RCC 7860 (cell line): ENCODE measurements at places on chromosomes 13 and 19.
A peak's percentile ranks its signal among the peaks of the same experiment; 100 is the strongest.

GRCh38 chr19:57241176-57241575 is 744 bp downstream of the ZNF805 start:
- DNase-seq, result no peak

GRCh38 chr19:46925548-46925950 is 64.8 kb downstream of the ARHGAP35 start:
- DNase-seq, result peak; percentile 78

GRCh38 chr13:90640976-90641375 is 706.5 kb upstream of the MIR17HG start:
- no peak for DNase-seq

DNA sequence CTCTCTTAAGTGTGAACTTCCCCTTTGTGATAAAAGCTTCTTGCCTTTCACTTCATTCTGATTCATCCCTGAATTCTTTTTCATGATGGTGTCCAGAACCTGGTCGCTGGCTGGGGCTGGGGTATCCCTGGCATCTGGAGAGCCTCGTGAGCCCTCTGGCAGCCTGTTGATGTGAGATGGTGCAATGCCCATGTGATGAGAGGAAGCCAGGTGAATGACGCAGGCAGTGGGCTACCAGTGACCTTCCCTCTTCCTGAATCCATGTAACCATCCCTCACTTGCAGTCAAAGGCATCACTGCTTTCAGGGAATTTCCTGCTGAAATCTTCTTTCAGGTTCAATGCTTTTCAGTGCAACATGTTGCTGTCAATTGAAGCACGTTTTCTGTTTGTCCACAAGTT is 158.6 kb upstream of the SLC10A2 start:
- no peak for DNase-seq

GRCh38 chr19:45848922-45849321 is 14.0 kb downstream of the SYMPK start:
- no peak for DNase-seq

DNA sequence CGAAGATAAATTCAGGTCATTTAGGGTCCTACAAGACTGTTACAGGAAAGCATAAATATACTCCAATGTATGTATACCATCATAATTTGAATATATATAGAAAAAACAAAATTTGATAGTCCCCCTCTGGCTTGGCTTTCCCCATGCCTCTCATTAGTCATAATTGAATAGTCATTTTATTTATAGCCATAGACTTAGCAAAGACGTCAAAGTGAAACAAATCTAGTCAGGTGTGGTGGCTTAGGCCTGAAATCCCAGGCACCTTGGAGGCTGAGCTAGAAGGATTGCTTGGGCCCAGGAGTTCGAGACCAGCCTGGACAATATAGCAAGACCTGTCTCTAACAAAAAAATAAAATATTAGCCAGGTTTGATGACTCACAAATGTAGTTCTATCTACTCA is 141.1 kb downstream of the TNFRSF19 start:
- DNase-seq, result no peak

GRCh38 chr13:33624740-33625139 is 193.2 kb upstream of the RFC3 start:
- no peak for DNase-seq

DNA sequence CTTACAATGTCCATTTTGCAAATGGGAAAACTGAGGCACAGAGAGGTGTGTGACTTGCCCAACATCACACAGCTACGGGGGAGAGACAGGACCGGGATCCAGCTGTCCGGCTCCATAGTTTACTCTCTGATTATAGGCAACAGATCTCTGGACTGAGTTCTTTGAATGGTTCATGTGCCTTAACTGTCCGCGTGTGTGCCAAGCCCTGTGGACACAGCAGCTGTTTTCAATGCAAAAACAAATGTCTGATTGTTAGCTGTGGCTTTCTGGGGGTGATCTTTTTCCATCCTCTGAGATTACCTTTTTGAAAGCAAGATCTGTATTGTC is 94.1 kb downstream of the KL start:
- no peak for DNase-seq

DNA sequence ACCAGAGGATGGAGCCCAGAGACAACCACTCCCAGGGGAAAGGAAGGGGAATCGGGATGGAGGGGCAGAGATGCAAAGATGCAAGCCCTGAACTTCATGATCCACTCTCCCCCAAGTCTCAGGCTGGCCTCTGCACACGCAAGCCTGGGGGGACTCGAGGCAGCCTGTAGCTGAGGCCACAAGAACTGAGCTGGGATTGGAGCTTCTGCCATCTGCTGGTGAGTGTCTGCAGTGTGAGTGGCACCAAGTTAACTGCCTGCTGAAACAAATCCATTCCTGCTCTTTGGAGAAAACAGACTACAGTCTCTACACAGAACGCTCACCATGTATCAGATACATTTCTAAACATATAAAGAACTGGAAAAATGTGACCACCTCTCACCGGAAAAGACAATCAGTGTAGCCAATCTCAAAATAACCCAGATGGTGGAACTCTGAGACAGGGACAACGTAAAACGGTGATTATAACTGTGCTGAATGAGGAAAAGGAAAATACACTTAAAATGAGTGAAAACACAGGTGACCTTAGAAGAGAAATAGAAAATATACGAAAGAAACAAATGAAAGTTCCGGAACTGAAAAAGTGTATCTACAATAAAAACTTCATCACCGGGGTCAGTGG is 62.1 kb downstream of the KLF2 start:
- DNase-seq, result peak; percentile 29

DNA sequence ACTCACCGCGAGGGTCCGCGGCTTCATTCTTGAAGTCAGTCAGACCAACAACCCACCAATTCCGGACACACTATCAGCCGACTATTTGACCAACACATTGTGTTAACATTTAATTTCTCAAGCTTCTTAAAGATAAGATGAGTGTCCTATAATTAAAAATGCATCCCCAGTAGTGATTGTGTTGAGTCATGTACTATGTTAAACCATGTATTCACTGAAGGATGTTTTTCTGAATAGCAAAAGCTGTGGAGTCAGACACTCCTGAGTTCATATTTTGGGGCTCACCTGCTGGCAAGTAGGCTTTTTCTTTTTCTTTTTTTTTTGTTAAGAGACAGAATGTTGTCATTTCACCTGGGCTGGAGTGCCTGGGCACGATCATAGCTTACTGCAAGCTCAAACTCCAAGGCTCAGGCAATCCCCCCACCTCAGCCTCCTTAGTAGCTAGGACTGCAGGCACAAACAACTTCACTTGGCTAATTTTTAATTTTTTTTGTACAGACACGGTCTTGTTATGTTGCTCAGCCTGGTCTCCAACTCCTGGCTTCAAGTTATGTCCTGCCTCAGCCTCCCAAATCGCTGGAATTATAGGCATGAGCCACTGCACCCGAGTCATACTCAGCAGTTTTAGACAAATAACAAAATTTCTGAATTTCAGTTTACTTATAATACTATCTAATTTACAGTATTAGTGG is 606.9 kb downstream of the PCDH9 start:
- DNase-seq, result no peak

GRCh38 chr13:36038785-36039555 is 92.2 kb downstream of the DCLK1 start:
- no peak for DNase-seq

DNA sequence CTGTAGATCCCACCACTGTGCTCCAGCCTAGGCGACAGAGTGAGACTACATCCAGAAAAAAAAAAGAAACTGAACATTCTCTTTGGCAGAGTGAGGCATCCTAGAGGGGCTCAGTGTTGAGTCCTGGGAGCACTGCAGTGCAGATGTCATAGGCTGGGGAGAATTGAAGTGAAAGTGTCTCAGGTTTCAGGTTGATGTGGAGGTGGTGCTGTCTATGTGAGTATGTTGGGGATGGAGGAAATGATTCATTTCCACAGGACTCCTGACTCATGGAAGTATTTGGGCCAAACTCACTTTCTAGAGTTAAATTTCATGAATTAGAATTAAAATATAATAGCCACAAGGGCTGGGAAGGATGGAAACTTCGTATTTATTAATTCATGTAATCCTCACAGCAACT is 134.4 kb upstream of the TSC22D1 start:
- DNase-seq, result peak; percentile 86

GRCh38 chr13:44231786-44232516 is 141.7 kb upstream of the SERP2 start:
- peak; percentile 79 for DNase-seq
